Activated naive CD4-positive, alpha-beta T cell treated with anti-CD3 and anti-CD28 coated beads, Interleukin-2, amount 10 ng/mL, durations not matched to agents 5 hours and 36 hours (primary cell): ENCODE measurements at places on chromosomes 7 and 10. TPM values are rescaled to one million over a fixed set of nuclear protein-coding genes. Genes with fewer than 3 reads are reported as not detected.

SPDYE8 gene
- total RNA-seq, result not detected

CUL2 gene
- total RNA-seq, result 36.4 TPM

ZPBP gene
- not detected for total RNA-seq

FRMD4A gene
- total RNA-seq, result 0.03 TPM

ANKRD61 gene
- not detected for total RNA-seq

GPC2 gene
- 15.7 TPM for total RNA-seq

NYAP1 gene
- 0.19 TPM for total RNA-seq

SPOCK2 gene
- 396 TPM for total RNA-seq

EN2 gene
- total RNA-seq, result not detected

OPN4 gene
- total RNA-seq, result not detected

GPR141 gene
- total RNA-seq, result not detected

TAS2R4 gene
- 1.1 TPM for total RNA-seq

TRIM50 gene
- total RNA-seq, result not detected

LIMK1 gene
- total RNA-seq, result 15.9 TPM

FRMPD2 gene
- not detected for total RNA-seq

LGI1 gene
- total RNA-seq, result not detected

UCN3 gene
- not detected for total RNA-seq

RAB19 gene
- 5.4 TPM for total RNA-seq

GIMAP6 gene
- total RNA-seq, result 118 TPM

ELN gene
- not detected for total RNA-seq

PPP1R17 gene
- total RNA-seq, result not detected

SPDYE3 gene
- not detected for total RNA-seq

CPSF4 gene
- 61.2 TPM for total RNA-seq

DNAH11 gene
- total RNA-seq, result 3.0 TPM
